ENCODE measurements at places on chromosomes 6 and 20.

- no peak for DNase-seq
These were observed 11.7 kb downstream of the ZBTB46 start for GRCh38 chr20:63819224-63819921.

DNA sequence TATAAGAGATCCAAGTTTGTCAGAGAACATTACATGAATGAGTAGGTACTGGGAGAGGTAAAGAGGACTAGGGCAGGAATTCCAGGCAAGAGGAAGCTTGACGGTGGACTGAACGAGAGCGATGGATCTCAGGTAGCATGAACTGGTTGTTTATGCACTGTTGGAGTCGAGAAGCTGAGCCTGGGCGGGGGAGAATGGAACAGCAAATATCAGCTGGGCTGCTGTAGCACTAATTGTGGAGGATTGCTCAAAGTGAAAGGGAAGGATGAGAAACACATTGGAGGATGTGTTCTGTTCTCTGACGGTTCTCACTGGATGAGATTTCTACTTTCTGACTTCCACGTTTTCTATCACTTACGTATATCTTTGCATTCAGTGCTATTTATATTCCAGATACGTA, 164.2 kb downstream of the PHF3 start:
- no peak for DNase-seq

DNA sequence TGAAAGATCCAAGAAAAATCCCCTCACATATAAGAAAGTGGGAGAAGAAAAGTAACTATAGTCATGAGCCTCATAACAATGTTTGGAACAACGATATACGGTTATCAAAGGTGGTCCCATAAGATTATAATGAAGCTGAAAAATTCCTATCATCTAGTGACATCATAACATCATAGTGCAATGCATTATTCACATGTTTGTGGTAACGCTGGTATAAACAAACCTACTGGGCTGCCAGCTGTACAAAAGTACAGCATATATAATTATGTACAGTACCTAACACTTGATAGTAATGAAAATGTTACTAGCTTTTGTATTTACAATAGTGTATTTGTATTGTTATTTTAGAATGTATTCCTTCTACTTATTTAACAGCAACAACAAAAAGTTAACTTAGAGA, 240.7 kb downstream of the RNGTT start:
- DNase-seq, result no peak

DNA sequence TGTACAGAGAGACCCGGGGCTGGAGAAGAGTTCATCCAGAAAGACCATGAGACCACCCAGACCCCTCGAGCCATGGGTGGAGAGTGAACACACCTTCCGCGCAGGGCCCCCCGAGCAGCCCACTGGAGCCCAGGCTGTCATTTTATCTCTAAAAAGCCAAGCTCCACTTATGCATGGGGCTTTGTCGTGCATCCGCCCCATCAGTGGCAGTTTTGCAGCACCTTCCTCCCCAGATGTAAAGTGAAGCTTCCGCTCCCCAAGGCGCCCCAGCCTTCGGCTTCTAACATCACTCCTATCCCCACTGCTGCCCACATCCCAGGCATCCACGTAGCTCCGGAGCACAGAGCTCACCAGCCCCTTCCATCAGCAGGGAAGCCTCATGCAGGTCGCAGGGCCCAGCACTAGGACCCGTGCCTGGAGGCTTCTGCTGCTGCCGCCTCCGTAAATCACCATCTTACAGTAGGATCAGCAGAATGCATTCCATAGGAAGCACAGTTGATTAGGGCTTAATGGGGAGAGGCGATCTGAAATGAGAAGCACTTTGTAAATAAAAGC, 301.1 kb downstream of the TAF4 start:
- no peak for DNase-seq

- no peak for DNase-seq
These were observed 14.8 kb upstream of the CEP162 start for GRCh38 chr6:84242265-84242664.
